ENCODE measurements at places on chromosomes 2 and 18.

DNA sequence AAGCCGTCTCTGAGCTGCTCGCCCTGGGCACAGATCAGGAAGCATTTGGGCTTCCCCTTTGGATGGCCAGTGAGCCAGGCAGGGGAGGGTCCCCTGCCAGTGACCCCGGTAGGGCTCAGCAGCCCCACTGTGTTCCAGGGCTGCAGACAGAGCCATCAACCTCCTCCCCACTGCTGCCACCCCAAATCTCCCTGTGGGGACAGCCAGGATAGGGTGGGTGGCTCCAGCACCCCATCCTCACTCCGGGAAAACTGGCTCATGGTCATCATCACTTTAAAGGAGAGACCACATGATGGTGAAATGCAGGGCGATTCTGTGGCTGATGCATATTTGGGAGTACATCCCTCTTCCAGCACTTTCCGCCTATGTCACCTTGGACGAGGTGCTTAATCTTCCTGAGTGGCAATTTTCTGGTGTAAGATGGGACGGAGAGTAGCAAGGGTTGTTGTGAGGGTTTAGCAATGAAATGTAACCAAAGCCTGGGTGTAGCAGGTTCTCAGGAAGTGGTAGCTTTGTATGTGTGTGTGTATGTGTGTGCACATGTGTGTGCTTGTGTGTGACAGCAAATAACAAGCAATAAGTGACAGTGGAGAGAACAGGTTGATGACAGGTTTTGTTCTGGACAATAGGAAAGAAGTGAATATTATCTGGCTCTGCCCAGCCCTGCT is 61.8 kb downstream of the ACAA2 start:
- DNase-seq: no peak

DNA sequence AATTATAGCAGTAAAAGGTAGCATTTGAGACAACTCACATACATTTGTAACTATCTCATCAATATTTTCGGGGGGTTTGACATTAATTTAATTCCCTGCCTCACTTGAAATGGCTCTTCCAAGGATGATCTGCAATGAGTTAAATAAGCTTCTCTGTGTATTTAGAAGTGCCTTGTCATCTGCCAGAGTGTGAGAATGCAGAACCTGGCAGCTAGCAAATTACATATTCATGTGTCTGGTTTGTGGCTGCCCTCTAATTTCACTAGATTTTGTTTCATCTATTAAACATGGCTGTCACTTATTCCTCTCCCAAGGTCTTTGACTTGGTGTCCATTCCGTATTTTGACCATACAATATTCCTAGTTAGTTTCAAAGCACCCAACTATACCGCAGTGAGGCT is 158.3 kb upstream of the CAVIN2 start:
- DNase-seq: no peak

DNA sequence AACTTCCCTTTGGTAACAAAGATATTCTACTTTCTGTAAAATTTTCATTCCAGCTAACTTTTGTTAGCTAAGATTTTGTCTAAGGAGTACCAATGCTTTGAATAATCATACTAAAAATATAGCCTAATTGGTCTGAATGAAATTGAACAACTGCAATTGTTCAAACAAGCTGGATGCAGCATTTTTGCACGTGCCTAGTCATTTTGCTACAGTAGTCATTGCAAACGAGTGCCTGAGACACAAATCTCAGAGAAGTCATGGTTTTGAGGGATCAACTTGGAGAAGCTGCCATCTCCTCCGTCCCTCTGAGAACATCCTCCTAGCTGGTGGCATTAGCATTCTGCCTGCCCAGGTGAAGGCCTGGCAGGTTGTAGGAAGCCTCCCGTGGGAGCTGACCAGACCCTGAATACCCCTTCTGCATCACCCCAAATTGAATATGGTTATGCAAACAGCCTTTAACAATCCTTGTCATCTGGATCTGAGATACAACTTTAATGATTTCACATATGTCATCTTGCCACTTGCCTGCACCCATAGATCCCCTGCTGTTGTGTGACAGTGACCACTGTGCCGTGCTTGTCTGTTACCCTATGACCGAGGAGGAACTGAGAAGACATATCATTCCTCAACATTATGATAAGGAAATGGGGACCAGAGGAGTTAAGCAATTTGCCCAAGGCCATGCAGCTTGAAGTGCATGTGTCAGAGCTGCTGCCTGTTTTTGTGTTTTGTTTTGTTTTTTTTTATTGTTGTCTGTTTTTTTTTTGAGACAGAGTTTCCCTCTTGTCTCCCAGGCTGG is 29.1 kb upstream of the MGAT4A start:
- no peak for DNase-seq

DNA sequence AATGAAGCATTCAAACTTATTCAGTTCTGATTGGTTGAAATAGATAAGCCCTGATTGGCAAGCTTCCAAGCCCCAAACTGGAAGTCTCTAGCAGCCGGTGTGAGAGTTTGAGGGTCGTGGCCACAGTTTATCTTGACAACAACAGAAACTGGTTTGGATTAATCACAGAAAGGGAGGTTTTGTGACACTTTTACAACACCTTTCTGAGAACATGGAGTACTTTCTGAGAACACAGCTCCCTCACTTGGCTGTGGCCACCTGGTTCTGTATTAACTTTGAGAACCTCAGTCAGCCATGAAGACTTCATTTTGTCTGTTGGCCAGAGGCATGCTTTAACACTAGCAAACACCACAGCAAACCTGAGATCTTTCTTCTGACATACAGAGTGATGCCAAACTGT is 280.7 kb upstream of the VWC2L start:
- DNase-seq: no peak

DNA sequence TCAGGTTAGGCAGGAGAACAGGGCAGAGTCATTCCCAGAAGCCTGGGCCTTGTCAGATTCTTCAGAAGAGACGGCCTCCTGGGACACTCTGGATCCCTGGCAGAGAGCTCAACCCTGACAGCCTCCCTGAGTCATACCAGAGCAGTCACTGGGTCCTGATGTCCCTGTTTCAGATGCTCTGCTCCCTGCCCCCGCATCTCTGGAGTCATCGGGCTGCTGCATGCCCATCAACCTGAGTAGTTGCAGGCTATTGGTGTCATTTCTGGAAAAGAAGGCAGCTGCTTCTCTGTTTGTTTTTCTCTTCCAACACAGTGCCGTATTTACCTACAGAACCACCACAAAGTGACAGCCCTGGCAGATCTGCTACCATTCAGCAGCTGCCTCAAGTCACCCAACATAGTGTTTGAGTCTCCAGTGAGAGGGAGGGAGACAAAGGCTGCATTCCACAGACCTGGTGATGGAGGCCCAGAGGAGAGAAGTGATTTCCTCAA is 145.1 kb downstream of the B3GNT2 start:
- DNase-seq: no peak

DNA sequence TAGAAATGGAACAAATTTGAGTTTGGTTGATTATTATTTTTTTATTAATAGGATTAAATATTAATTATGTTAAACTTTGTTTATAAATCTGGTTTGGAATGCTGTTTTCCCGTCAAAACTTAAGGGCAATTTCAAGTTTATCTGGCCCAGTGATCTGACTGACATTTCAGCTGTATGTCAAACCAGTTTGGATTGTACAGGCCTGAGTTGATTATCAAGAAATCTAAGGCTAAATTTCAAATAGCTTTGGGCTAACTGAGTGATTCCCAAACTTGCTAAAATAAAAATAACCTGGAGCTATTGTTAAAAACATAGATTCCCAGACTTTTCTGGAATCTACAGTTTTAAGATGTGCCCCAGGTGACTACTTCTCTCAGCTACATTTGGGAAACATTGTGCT is 65.9 kb upstream of the SPOPL start:
- no peak for DNase-seq

GRCh38 chr18:25494888-25495287 is 142.9 kb upstream of the ZNF521 start:
- DNase-seq: no peak

DNA sequence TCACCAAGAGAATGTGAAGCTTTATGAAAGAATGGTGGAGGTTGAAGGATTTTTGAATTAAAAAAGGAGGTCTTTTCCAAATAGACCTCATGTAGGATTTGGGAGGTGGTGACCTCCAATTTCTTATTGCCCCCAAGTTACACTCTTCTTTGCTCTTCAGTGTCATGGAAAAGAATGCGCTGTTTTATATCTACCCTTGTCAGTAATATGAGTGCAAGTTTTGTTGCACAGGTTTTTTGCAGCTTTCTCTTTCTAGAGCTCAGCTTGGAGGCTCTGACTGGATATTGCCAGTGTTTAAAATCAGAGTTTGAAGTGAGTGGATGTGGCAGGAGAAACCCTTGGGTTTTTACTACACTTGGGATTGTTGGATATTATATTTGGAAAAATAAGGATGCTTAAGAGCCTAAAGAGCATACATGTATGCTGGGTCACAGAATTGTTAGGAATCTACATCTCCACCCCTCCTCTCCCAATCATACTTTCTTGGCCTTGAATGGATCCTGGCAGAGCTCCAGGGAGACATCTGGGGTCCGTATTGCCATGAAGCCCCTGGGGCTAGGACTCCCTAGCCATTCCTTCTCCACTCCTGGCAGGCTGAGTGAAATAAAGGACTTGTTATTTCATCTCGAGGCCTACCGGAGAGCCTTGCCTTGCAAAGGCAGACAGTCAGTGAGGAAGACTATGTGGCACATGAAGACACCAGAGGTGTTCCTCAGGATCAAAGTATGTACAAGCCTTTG is 43.8 kb downstream of the APOB start:
- DNase-seq: no peak

DNA sequence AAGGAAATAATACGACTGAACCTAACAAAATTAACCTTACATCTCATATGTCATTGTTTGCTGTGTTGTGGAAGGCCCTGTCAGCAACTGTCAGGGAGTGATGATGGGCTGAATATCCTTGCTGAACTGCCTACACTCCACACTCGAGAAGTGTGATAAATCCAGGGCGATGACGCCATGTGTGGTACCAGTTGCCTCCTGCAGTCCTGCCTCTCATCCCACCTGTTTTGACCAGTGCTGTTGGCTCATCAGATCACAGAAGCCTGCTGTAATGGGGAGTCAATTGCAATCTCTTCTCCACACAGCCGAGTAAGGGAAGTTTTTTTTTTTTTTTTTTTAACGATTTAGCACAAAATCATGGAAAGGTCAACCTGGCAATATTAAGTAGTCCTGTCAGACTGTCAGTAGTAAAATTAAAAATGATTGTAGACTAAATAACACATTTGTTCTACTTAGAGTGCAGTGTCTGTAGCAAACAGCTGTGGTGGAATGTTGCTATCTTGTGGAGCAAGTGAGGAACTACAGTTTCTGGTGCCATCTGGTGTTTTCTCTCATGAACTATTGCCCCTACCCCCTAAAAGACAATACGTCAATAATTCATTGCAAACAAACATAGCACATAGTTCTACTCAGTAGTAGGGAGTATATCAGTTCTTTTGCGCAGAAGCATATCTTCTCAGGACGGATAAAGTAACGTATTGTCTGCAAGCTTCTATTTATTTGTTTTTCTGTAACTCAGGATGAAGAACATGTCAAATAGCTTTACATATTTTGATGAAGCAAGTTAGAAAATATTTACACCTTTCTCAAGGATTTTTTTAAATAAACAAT is 347.6 kb downstream of the CTNNA2 start:
- DNase-seq: no peak

DNA sequence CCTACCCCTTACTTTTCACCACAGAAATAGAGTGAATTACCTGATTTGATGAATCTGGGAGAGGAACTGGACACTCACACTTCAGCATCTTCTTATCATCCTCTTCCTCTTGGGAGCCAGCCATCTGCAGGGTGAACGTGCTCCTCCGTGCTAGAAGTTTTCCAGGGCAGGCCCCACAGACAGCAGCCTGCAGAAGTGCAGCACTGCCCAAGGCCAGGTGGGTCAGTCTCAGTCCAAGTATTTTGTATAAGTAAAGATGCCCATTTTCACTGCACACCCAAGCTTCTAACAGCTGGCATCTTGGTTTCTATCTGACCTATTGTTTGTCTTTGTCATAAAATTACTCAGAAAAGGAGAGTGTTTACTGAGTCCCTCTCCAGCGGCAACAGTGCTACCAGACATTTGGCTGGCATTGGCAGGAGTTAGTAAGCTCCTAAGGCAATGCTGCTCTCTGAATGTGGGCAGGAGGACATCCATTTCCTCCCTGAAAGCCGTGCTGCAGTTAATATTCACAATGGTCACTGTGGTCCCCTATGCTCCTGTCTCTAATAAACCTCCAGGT is 222.6 kb upstream of the CTAGE1 start:
- DNase-seq: no peak

DNA sequence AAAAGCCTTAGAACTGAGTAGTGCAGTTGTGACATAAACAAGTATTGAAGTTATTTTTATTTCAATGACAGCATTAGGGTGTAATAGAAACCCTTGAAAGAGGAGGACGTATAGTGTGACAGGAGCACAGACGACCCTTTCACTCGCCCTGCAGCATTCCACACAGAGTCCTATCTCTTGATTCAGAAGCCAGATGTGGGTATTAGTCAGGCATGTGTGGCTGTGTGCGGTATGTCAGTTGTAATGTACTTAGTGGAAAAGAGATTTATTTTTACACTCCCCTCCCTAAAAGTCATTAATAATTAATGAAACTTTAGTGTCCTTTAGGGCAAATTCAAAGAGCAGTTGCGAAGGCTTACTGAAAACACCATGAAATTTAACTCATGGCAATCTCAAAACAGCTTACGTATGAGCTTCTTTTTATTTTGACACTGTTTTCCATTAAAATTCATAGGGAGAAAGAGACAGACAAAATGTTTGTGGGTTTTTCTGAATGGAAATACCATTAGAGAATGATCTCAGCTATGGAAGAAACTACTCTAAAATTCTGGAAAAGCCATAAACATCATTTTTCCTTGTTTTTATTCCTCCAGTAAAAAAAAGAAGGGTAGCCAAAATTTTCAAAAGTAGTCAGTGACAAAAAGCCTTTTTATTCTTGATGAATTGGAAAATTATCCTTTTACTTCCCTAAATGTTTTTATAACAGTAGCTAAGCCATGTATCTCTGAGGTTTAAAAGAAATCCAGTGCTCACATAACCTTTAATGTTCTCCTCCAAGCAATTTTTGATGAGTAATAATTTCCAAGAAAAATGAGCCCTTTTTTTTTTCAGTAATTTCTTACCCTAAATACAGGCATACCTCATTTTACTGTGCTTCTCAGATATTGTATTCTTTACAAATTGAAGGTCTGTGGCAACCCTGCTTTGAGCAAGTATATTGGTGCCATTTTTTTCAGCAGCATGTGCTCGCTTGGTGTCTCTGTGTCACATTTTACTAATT is 84.0 kb upstream of the DSEL start:
- DNase-seq: peak; percentile 79

GRCh38 chr18:9535430-9535991 is 60.2 kb downstream of the RALBP1 start:
- DNase-seq: peak; percentile 86

DNA sequence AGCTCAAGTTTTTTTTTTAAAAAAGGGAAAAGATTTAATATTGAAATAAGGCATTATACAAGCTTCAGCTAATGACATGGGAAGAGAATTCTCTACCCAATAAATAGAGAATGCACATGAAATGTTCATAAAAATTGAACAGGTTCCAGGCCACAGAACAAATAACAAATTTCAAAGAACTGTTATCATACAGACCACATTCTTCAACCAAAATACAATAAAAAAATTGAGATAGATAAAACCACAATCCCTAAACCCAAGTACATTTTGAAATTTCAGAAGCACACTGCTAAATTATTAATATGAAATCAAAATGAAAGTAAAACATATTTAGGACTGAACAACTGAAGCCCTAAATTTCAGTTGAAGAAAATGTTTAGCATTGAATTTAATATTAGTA is 89.6 kb downstream of the BCL2 start:
- DNase-seq: no peak

Measured in non-pigmented ciliary epithelial cell (primary cell).